OCI-M1 (cell line): ENCODE measurements at places on chromosomes 12 and 14.

DNA sequence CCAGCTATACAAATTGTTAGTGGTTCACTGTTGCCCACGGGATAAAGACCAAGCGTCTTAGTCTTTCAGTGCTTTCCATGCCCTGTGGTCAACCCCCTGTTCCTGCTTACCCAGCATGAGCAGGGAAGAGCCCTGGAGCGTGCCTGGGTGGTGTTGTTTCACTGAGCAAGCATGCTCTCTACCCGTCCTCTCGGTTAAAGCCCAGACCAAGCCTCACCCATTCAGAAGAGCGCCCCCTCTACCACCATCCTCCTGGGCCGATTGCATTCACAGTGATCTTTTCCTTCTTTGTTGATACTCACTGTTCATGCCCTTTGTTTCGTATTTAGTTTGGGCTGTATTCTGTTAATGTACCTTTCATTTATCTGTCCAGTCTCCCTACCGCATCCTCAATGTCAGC, 25.1 kb downstream of the DYRK4 start:
- no peak for DNase-seq

- DNase-seq = peak; percentile 61
Measured at GRCh38 chr12:13094367-13094766, 9.1 kb downstream of the GSG1 start.

- no peak for DNase-seq
Measured at GRCh38 chr14:24334431-24335291, at the start of gene ADCY4. ADCY4 (minus strand) TSS chr14:24335071; CDS start chr14:24334652, 419 bp downstream.

DNA sequence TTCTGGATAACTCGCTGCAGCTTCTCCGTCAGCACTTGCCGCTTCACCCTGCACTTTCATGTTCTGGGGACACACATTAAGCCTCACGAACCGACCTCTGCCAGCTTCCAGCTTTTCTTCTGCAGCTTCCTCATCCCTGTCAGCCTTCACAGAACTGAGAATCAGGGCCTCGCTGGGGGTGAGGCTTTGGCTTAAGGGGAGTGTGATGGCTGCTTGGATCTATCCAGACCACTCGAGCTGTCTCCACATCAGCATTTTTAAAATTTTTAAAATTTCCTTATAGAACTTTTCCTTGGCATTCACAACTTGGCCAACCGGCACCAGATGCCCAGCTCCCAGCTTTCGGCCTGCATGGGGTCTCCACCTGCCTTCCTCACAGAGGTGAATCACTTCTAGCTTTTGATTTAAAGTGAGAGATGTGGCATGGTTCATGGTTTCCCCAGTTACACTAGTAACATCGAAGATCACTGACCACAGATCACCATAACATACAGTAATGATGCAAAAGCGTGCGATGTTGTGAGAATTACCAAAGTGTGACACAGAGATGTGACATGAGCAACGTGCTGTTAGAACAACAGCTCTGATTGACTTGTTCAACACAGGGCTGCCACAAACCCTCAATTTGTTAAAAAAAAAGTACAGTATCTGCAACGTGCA, 139.1 kb upstream of the C14orf180 start:
- no peak for DNase-seq

DNA sequence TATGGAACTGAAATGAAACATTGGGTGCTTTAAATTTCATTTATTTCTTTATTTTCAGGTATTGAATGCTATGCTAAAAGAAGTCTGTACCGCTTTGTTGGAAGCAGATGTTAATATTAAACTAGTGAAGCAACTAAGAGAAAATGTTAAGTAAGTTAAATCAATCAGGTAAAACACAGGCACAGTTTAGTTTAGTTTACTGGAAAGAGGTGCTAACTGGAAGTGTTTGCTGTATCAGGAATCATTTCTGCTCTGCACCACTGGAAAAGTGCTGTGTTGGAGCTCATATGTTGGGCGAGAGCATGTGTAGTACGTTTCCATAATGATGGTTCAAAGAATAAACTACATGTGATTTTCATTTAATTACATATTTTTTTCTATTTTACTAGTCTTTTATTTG, 16.7 kb downstream of the SRP54 start:
- no peak for DNase-seq

DNA sequence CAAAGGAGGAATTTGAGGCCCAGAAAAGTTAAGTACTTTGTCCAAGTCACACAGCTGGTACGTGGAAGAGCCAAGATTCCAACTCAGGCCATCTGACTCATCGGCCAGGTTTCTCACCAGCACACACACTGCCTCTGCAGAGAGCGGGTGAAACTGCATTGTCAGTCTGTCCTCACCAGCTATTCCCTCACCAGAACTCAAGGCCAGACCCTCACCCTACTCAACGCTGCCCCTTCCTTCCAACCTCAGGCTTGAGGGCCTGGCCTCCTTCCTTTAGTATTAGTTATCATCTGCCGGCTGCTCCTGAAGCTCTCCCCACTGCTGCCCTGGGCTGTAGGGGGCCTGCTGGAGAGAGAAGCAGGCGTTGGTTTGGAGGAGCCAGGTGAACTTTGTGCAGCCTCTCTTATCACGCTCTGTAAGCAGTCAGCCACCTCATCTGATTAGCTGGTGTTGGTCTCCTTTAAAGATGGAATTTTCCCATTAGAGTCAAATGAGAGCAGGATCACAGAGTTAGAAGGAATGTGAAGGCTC, 16.6 kb upstream of the PLEK2 start:
- DNase-seq = no peak

GRCh38 chr14:78933166-78933565, 763.0 kb downstream of the NRXN3 start:
- DNase-seq = no peak

GRCh38 chr14:54285030-54285429, 111.8 kb upstream of the CDKN3 start:
- DNase-seq = no peak

DNA sequence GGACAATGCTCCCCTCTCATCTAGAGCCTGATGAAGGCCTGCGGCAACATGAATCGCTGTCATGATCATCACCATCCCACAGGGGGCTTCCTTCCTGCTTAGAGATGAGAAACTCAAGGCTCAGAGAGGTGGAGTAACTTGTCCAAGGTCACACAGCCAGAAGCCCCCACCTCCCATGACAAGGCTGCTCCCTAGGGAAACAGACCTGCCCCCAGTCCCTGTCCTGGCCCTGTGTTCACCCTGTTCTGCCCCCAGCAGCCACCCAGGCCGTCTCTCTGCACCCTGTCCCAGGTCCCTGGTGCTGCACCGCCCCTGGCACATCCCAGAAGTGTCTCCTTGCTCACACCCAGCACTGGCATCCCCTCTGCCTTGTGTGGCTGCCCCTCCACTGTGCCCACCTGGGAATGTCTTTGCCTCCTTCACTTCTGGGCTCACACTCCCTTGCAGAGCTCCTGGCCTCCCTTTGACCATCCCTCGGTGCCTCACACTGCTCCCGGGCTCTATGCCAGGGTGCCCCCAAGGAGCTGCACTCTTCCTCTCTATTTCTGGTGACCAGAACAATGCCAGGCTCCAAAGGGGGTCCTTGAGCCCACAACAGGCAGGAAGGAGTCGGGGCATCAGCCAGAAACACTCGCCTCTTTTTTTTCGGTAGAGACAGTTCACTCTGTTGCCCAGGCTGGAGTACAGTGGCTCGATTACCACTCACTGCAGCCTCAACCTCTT, 70.5 kb downstream of the BCL11B start:
- DNase-seq = no peak

- no peak for DNase-seq
Measured at GRCh38 chr12:111570084-111570961, 28.8 kb downstream of the ATXN2 start.

DNA sequence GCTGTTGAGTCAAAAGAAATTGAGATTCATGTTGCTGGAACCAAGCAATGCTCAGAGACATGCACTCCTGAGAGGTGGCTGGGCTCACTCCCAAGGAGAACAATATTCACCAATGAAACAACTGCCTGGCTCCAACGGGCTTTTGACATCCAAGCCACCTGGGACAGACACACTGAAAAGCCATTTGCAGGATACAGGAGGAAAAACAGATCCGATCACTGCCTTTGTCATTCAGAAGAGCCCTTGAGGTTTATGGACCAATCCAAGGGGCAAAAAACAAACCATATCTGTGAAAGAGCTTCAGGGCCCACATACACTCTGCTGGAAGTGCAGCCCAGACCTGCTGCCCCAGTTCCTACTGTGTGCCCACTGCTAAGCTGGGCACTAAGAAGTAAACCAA, 277.5 kb downstream of the NUAK1 start:
- no peak for DNase-seq

- DNase-seq = no peak
Measured at GRCh38 chr14:81682134-81682533, 148.5 kb upstream of the SEL1L start.

DNA sequence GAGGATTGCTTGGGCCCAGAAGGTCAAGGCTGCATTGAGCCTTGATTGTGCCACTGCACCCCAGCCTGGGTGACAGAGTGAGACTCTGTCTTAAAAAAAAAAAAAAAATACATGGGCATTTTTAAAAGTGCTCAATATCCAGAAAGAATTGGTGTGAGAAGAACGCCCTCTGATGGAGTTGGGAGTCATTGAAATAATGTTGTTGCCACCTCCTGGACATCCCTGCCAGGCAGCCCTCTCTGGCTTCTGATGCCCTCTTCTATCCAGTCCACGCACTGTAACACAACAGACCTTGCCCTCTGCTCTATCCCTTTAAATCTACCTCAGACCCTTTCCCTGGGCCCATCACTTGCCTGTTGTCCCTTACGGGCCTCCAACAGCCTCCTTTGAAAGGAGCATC, 4.9 kb downstream of the PTGDR start:
- DNase-seq = peak; percentile 34

- DNase-seq = no peak
Measured at GRCh38 chr12:46360908-46361666, 11.5 kb downstream of the SLC38A2 start.

GRCh38 chr12:100758083-100758482, 36.5 kb upstream of the ANO4 start:
- no peak for DNase-seq
